Heart right ventricle (tissue), 16 donors: ENCODE measurements at places on chromosomes 13 and 19. TPM values are rescaled to one million over a fixed set of nuclear protein-coding genes. Genes with fewer than 3 reads are reported as not detected.

Gene PSG3
- not detected for polyA plus RNA-seq

DNA sequence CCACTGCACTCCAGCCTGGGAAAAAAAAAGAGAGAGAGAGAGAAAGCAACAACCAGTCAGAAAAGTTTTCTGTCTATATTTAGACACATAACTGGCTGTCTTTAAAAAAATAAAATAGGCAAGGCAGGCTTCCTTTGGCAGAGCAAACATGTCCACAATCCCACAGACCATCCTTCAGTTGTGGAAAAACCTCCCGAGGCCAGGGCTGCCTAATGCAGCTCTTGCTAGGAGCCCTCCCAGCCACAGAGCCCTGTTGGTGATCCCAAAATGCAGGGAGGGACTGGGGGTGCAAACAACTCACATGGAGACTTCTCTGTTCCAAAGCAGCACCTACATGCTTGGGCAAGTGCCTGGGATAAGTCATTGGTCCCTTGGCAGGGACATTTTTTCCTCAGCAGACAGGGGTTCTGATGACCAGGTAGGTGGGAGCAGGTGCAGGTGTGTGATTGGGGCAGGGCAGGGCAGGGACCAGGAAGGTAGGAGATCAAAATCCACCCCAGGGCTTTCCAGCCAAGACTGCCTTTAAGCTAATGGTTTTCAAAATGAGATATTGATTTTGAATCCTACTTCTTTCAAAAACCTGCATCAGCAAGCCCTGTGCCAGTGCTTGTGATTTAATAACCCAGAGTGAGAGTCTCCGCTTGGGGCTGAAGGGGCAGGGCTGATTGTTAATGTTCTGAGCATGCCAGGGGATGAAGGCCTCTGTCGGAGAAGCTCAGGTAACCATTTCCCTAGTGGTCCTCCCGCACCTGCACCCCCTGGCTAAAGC is 178.5 kb downstream of the USP12 start:
- no peak for DNase-seq

DNA sequence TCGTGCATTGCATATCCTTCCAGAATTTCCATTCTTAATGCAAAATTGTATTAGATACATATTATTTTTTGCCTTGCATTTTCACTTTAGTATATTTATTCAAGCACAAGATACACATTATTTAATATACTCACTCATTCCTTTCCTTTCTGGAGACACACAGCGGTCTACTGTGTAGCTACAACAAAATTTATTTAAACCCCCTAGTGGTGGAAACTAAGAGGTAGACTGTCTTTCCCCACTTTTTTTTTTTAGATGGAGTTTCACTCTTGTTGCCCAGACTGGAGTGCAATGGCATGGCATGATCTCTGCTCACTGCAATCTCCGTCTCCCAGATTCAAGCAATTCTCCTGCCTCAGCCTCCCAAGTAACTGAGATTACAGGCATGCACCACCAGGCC is 2040.3 kb upstream of the PCDH20 start:
- no peak for DNase-seq

- no peak for DNase-seq
Observed at GRCh38 chr19:3655402-3656072, 28.9 kb upstream of the CACTIN start.
